ENCODE measurements at places on chromosomes 16 and 17. TPM values are rescaled to one million over a fixed set of nuclear protein-coding genes. Genes with fewer than 3 reads are reported as not detected.

DNA sequence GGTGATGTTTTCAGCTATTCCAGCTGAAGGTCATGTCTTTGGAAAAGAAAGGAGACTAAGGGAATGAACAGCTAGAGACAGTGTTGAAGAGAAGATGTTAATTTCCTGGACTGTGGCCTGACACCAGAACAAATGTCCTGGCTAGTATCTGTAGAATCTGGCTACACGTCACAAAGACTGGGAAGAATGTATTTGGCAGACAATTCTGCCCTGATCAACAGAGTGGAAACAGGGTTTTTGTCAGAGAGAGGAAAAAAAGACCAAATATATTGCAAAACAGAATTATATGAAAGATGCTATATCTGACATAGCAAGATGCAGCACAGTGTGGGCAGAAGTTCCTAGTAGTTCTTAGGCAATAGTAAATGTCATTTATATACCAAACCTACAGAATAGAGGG, 17.0 kb upstream of the ANKFN1 start:
- no peak for DNase-seq

- DNase-seq, result no peak
Observed at GRCh38 chr17:57113011-57113410, 28.0 kb downstream of the AKAP1 start.

DNA sequence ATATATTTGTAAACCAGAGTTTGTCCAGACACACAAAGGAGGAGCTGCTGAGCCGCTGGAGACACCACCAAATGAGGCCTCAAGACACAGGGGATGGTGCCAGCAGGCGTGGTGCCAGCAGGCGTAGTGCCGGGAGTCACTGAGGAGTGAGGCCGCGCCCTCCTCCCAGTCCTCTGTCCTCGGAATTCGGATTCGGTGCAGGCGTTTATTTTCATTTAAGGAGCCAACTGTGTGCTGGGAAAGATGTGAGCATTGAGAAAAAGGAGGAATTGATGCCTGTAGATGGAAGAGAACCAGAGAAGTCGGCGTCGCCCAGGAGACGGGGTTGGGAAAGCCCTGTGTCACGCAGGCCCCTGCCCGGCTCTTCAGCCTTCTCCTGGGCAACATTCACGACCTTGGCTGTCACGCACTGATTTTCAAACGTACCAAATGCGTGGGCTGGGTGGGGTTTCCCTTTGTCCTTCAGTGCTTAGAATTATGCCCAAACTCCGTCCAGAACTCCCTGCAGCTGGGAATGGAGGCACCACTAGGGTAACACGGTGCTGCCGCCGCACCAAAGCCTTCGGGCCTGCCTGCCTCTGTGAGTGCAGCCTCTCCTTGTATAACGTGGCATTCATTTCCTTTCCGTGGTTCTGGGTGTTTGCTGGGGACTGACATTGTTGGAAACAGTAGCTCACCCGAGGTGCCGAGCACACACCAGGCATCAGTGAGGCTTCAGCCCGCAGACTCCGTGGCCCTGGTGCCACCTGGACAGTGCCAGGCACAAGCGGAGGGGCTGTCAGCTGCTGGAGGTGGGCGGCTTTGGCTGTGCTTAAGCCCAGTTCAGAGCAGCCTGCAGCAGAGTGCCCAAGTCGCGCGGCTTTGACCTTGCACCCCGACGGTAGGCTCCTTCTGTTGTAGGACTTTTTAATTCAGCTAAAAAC, 49.0 kb upstream of the CHMP6 start:
- no peak for DNase-seq

DNA sequence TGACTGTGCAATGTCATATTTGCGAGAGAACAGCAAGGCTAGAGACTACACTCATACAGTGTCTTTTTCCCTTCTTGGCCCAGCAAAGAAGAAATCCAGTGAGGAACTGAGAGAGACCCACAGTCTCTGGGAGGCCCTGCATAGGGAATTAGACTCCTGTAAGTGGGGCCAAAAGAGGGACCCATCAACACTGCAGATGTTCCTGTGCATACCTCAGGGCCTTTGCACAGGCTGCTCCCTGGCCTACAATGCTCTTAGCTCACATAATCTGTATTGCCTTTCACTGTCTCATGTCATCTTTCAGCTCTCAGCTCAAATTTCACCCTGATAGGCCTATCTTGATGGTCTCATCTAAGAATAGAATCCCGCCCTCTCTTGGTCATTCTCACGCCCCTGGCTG, 9.2 kb downstream of the SYCE1L start:
- no peak for DNase-seq

GRCh38 chr16:88893127-88893968, 26.9 kb upstream of the PABPN1L start:
- DNase-seq, result no peak

GRCh38 chr16:84607694-84608093, 10.2 kb downstream of the COTL1 start:
- no peak for DNase-seq

DNA sequence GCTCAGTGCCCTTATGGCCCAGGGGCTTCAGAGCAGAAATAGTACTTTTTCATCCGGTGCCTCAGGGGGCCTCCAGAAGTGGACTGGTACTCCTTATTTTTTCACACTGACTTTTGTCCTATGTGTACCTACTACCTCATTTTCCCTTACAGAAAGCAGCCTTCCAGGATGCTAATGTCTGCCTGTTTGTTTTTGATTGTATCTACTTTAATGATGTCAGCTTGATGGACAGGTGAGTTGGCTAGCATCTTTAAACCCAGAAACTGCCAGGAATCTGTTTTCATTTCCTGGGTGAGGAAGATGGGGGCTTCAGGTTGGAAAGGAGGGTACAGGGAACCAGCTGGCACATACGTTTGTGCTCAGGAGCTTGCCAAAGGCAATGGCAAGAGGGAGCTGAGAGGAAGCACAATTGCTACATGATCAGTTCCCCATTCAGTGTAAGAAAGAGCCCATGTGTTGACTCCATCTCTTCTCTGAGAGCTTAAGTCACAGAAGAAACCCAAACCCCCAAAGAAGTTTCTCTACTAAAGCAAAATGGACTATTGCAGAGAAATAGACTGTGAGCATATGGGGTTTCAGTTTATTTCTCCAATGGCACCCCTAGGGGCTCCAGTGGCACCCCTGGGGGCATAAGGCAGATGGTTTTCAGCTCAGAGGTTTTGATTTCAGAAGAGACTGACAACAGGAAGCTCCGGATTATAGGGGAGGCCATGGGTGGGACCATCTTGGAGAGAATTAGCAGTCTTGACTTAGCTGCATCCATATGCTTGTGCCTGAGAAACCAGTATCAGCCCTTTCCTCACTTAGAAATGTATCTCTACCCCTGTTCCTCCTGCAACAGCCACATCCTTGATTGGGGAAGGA, 16.3 kb downstream of the LIG3 start:
- no peak for DNase-seq

The HS3ST3A1 gene
- total RNA-seq, result not detected

The KRTAP2-1 gene
- total RNA-seq, result not detected

The RNF222 gene
- 0.21 TPM for total RNA-seq

Measured in activated naive CD4-positive, alpha-beta T cell treated with anti-CD3 and anti-CD28 coated beads, Interleukin-2, amount 50 U/mL, for 72 hours (primary cell).